AG20443 (cell line): ENCODE measurements at places on chromosomes 12 and 14.

- no peak for DNase-seq
Observed at GRCh38 chr12:60137513-60137912, 541.7 kb downstream of the SLC16A7 start.

GRCh38 chr12:31962076-31962475, 2.9 kb downstream of the RESF1 start:
- DNase-seq = no peak

DNA sequence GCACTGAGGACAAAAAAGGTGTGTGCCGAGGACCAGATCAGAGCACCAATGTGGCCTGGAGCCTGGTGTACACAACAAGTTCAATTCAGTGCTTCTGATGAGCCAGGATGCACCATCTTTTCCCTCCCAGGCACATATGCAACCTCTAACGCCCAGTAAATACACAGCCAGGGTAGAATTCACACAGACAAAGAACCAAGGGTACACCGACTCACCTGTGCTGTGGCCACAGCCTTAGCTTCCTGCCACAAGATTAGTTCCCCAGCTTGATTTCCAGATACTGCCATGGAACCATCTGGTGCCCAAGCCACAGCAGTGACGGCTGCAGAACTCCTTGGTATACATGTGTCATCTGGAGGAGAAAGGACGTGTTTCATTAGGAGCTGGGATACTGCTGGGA, 29.4 kb downstream of the PARP2 start:
- no peak for DNase-seq

DNA sequence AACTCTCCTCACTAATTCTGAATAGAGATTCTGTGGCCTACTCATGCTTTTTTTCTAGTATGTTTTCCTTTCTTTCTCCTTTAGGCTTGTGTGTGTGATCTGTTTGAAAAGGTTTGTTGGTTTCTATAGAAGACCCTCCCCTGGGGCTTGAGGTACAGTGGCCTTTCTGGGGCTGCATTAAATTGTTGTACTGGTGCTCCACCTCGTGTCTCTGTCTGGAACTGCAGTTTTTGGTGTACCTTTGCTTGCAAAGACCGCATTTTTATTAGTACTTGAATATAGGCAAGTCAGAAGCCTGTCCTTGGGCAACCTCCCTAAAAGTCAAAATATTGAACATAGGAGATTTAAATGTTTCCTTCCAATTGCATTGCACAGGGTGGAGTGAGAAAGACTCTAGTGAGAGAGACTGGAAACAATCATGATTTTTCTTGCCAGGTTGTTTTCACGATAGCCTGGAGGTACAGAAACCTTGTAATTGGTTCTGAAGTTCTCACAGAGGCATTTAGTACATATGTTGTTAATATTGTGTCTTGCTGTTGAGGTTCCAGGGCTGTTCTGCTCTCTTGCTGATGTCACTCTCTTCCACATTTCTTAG, 39.0 kb downstream of the SLCO1B1 start:
- peak; percentile 40 for DNase-seq

GRCh38 chr12:71636704-71637115, 26.9 kb downstream of the ZFC3H1 start:
- peak; percentile 63 for DNase-seq

DNA sequence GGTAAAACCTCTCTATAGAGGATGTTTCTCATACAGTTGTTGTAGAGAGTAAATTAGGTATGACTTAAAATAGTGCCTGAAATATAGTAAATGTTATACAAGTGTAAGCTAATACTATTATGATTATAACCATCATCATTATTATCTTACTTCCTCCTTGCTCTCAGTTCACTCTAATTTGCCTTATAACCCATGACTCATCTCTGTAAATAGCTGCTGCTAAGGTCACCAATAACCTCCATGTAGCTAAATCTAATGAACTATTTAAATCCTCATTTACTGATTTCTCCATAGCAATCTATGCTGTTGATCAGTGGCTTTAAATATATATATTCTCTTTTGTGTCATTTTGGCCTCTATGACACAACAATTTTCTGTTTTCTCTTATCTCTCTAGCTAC, 109.6 kb downstream of the RMST start:
- DNase-seq = no peak

- peak; percentile 40 for DNase-seq
Observed at GRCh38 chr14:68109132-68109900, 289.7 kb downstream of the RAD51B start.

DNA sequence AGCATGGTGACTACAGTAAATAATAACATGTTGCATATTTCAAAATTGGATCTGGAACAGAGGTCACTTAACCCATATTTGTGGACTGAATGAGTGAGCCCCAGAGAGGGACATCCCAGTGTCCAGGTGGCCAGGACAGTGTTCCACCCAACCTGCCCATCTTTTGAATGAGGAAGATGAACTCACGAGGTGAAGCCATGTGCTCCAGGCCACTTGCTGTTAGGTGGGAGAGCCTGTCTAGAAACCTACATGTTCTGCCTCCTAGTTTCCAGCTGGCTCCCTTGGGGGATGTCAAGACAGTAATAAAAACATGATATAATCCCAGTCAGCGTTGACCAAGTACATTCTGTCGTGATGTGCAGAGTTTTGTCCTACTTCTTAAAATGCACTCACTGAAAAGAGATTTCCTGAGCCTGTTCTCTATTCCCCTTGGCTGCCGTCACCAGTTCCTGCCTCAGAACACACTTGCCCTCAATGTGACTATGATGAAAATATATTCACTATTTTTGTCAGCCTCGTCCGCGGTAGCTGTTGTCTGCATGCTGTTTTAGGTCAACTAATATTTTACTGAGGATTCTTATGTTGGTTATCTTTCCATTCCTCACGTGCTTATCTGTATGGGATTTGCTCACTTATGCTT, 25.7 kb downstream of the TSPAN9 start:
- no peak for DNase-seq

- no peak for DNase-seq
Observed at GRCh38 chr12:95881331-95881955, 22.7 kb downstream of the SNRPF start.
